Cortex of kidney (tissue), 1 donor: ENCODE measurements at places on chromosomes 1 and 21.

GRCh38 chr1:63835128-63835527 is 61.3 kb downstream of the ROR1 start:
- DNase-seq, result no peak

- DNase-seq, result no peak
Observed at GRCh38 chr1:169367096-169367685, 406 bp downstream of the NME7 start.

GRCh38 chr1:202576816-202577215 is 133.4 kb downstream of the SYT2 start:
- DNase-seq, result no peak

DNA sequence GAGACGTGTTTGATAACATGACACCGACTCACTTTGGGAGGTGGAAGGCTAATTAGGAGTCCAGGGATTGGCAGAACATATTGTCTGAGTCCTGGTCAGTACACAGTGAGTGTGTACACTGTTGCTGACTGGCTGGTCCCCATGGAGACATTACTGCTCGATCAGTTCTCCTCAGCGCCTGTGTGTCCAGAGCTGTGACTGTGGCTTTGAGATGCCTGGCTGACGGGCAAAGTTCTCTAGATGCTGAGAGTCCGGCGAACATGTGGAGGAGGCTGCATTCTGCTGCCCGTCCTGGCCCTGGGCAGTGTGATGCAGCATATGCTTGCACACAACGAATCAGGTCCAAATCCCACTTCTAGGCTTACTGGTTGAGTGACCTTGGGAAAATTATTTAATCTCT is 280.1 kb upstream of the ST6GALNAC5 start:
- DNase-seq, result no peak

- no peak for DNase-seq
Observed at GRCh38 chr1:116460261-116460660, 87.2 kb downstream of the ATP1A1 start.

DNA sequence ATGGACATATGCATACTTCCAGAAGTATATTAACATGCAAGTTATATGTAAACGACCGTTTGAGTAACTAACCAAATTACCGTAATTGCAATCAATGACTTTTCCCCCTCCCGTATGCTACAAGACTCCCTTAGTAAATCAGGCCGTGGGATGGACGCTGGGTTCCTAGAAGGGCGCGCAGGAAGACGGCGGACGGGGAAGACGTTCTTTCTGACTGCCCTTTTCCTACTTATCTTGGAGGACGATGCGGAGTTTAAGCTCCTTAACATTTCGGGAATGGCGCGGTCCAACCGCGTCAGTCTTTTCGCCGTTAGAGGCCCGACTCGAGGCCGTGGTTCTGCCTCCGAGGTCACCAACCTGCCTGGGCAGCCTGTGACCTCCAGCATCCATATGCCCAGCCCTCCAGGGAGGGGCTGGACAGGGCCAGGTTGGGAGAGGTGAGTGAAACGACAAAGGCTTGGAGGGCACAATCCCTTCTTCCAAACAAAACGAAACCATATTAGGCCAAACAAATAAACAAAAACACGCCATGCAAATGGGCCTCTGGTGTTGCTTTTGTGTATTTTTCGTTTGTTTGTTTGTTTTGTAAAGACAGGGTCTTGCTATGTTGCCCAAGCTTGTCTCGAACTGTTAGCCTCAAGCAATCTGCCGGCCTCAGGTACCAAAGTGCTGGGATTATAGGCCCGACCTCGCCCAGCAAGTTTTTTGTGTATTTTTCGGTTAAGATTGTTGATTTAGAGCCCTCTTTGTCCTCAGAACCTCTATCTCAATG is 873 bp upstream of the PI4KB start:
- no peak for DNase-seq

DNA sequence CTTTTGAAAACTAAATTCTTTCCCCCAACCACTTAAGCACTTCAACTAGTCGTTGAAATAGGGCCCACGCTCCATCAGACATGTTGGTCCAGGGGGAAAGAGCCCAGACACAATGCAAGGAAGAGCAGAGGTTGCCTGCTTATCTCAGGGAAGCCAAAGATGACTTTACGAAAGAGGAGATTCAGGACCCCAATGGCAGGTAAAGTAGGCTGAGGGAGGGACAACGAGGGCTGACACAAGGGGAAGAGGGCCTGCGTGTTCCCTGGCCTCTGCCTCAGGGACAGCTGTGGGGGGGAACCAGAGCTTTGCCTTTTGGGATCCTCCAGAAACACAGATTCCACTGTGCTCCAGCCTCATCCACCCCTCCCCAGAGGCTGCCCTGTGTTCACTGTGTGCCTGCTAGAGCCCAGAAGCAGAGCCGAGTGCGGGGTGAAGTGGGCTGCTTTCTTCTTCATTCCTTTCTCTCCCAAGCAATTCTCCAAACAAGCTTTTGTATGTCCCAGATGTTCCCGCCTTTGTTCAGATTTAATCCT is 135.5 kb upstream of the GRIK3 start:
- DNase-seq, result no peak

- no peak for DNase-seq
Observed at GRCh38 chr1:182295697-182296096, 95.9 kb downstream of the GLUL start.

GRCh38 chr1:10705953-10706352 is 90.5 kb downstream of the CASZ1 start:
- no peak for DNase-seq

GRCh38 chr1:109118089-109118488 is 4.2 kb downstream of the ELAPOR1 start:
- no peak for DNase-seq

DNA sequence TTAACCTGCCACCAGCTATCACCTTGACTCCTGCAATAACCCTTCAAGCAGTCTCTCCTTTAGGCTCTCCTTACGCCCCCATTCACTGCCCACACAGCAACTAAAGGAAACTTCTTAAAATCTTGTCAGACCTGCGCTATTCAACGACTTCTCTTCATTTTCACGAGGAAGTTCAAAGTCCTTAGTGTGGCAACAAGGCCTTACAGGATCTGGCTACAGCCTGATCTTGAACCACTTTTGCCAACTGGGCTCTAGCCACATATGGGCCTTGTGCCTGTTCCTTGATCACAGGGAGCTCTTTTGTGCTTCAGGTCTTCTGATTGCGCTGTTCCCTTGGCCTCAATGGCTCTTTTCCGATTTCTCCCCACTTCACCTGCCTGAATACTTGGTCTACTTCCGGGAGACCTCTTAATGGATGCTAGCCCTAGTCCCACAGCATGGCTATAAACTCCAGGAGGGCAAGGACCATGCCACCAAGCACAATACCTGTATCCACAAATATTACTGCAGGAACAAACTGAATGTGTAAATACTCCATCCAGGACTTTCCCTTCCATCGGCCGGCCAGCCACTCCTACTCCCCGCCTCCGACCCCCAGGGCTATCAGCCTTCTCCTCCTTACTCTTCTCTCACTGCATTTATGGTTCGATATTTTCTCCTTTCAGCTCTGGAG is 2.3 kb upstream of the CTNNBIP1 start:
- no peak for DNase-seq

DNA sequence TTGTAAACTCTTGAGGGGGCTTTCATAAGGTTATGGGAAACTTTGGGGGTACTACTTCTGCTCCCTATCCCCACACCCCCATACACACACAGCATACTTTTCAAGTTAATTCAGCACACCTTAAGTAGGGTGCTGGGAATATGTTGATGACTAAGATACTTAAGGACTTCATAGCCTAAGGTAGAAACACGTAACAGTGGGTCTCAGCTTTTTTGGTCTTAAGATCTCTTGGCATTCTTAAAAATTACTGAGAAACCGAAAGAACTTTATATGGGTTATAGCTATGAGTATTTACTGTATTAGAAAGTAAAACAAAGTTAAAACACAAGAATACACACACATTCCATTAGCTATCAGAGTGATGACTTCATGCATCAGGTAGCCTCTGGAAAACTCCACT is 2.1 kb downstream of the OTUD3 start:
- DNase-seq, result no peak

DNA sequence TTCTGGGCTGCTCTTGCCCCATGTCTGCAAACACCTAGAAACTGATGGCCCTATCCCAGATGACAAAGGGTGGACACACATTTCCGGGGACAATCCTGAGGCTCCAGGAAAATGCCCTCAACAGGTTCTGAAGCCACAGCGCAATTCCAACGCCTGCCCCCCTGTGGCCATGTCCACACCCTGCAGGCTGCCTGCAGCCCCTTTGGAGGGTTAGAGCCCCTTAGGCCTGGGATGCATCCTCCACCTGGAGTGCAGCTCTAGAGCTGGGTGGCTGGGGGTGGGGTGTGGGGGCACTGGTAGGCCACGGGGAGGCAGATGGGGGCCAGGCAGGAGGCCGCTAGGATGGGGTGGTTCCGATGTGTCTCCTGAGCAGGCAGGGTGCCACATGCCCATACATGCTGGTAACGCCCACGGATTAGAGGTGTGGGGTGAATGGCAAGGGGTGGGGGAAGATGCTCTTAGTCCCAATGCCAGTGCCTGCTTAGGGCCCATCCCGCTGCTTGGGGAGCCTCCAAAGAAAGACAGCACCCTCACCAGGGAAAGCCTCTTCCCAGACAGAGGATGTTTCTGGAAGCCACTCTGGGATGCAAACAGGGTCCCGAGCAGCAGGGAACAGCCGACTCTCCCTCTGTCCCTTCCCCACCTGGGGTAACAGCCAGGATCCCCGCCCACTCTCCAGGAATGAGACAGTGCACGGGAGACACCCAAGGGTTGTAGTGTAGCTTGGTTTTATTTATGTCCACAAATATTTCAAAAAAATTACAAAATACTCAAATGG is 34.0 kb downstream of the SLC45A1 start:
- DNase-seq, result no peak

- no peak for DNase-seq
Observed at GRCh38 chr1:64539781-64540218, 69.9 kb downstream of the CACHD1 start.

GRCh38 chr1:1925437-1926345 is 6.6 kb upstream of the TMEM52 start:
- no peak for DNase-seq

- no peak for DNase-seq
Observed at GRCh38 chr1:53754484-53755312, 15.7 kb upstream of the GLIS1 start.

DNA sequence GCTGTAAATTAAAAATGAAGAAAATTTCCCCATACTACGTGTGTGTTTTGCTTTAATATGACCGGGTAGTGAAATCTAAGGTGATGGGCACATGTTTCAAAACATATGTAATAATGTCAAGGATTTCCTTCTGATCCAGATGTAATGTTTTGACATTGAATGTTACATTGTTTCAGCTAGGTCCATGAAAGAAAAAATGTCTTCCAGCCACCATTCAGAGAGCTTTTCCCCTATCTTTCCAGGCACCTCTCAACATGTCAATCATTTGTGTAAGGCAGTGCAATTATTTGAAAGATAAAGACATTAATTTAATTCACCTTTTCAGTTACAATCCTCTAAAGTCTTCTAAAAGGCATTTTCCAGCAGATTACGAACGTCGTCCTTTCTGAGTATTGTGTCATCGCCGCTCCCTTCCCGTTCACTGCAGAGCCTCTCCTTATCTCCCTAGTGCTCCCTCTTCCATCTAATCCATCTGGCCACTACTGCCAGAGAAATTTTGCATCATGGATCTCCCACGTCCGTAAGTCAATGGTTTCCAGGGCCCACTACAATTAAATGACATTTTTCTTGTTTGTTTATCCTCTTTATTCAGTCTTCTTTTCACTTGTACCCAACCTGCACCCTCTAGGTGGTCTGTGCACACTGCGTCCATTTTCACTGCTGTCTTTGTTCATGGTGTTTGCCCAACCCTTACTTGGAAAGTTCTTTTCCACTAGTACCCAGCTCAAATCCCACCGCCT is 1.3 kb upstream of the VAMP3 start:
- no peak for DNase-seq

- DNase-seq, result no peak
Observed at GRCh38 chr1:76133977-76134376, 59.4 kb downstream of the ST6GALNAC3 start.

GRCh38 chr1:221717485-221717853 is 24.4 kb downstream of the DUSP10 start:
- no peak for DNase-seq

DNA sequence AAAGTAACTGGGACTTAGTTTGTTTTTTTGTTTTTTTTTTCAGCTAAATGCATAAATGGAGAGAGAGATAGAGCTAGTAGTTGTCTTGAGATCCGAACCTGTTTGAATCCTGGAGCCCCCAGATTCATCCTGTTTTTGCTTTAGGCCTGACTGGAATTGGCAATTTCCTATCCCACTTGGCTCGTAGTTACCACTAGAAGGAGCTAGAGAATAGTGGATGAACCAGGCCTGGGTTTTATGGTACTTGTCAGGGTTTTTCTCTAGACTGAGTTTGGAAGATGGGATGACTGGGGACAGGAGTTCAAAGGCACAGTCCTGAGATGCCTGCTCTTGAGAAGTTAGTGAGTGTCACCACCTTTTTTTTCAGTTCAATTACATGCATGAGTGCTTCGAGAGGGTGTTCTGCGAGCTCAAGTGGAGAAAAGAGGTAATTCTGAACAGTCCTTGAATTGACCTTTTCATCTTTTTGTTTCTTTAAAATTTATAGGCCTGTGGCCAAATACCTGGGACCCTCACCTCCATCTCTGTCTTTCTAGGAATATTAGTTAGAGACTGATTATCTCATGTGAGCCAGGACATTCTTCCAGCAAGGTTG is 23.4 kb downstream of the CELF3 start:
- no peak for DNase-seq

DNA sequence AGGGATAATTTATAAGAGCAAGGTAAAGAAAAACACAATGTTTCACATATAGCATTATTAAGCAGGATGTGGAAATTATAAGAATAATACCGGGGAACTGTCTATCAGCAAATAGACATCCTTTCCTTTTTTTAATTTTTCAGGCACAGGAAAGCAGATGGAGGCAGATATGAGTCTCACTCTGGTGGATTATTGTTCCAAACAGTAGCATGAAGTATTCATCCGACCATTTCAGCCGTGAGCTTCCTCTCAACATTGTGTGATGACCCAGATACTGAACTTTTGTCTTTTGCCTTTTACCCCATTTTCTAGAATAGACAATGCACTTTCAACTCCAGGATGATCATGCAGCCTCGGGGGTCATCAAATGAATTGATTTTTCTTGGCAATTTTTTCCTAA is 599.8 kb downstream of the ADGRL2 start:
- no peak for DNase-seq

DNA sequence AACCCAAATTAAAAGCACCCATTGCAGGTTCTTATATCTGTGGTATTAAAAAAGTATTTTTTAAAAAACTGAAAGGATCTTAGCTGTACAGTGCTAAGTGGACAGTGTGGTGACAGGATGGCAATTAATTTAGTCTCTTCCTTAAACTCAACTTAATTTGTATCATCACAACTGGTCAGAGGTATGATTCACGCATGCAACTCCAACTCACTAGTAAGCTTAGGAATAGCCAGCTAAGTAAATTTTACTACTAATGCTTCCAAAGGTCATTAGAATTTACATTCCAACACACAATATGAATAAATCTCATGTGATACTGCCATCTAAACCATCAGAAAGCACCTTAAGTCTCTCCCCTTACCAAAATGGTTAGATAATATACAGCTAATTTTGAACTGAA is 35.4 kb downstream of the ENAH start:
- no peak for DNase-seq

DNA sequence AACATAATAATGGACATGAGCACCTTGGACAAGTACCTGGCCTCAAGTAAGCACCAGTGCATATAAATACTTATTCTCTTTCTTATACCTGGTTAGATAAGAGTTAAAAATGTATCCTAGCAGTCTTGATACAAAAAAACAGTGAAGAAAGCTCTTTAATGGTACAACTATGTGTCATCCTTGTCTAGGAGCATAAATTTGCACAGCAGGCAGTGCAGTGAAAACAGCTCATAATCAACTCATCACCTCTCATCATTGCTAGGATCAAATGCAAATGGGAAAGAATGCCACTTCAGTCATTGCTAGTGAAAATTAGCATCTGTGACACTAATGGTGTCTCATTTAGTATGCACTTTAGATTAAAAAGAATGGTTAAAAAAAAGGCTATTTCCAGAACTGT is 7.6 kb downstream of the SAMSN1 start:
- DNase-seq, result no peak
